ENCODE measurements at places on chromosomes 1 and 21.

GRCh38 chr1:55786396-55786795 is 571.2 kb upstream of the USP24 start:
- no peak for DNase-seq

- DNase-seq: no peak
Observed at GRCh38 chr1:172906778-172907592, 143.8 kb downstream of the TNFSF18 start.

GRCh38 chr1:205922314-205922713 is 20.9 kb downstream of the SLC26A9 start:
- no peak for DNase-seq

DNA sequence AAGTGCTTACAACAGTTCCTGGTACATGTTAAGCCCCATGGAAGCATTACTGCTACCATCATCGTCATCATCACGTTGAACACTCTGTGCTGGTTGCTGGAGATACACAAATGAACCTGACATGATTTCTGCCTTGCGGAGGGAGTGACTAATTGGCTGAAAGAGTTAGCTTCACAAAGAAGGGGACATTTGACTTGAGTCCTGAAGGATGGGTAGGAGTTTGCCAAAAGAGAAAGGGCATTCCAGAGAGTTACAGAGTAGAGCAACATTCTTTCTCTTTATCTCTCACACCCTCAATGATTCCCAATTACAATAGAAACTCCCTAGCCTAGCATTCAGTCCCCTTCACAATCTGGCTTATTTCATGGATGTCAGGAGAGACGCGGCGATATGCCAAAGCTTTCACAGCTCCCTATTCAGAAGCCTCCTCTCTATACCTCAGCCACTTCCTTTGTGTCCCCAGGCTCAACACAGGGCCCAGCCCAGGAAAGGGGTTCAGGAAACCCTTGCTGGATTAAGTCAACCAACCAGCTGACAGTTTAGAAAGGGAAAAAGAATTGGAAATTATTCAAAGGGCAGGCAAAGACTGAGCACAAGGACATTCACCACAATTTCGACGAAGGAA is 38.0 kb downstream of the SLC1A7 start:
- no peak for DNase-seq

GRCh38 chr1:46303872-46304326 is 401 bp downstream of the UQCRH start:
- DNase-seq: no peak

Data from stimulated activated CD4-positive, alpha-beta T cell treated with anti-CD3 and anti-CD28 coated beads, Interleukin-12 subunit alpha, Interleukin-12 subunit beta, amount 100 ng/mL, for 4 hours (primary cell).